ENCODE measurements at places on chromosomes 2 and 18.

GRCh38 chr2:126627643-126628042 lies 28.3 kb upstream of the GYPC start:
- DNase-seq, result peak; percentile 63

- DNase-seq, result no peak
Measured at GRCh38 chr2:47653036-47653435, 129.9 kb upstream of the MSH6 start.

- DNase-seq, result no peak
Measured at GRCh38 chr2:45545943-45546342, 65.1 kb downstream of the SRBD1 start.

GRCh38 chr2:233234264-233234663 lies 17.2 kb upstream of the ATG16L1 start:
- no peak for DNase-seq

- no peak for DNase-seq
Measured at GRCh38 chr2:105627534-105627933, 117.2 kb upstream of the NCK2 start.

DNA sequence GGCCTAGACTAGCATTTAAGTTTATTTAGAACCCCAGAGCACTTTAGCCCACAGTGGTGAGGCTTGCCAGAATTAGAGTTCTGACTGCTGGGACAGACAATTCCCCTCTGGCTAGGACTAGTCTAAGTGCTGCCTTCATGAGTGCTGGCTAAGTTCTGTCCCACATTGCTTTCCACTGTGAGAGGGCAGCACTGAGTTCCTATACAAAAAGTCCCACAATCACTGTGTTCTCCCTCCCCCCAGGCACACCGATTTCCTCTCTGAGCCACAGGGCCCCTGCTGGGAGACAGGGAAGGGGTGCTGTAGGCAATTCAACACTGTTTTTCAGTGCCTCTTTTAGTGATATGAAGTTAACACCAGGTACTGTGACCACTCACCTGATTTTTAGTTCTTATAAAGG lies 310.9 kb downstream of the DLGAP1 start:
- no peak for DNase-seq

DNA sequence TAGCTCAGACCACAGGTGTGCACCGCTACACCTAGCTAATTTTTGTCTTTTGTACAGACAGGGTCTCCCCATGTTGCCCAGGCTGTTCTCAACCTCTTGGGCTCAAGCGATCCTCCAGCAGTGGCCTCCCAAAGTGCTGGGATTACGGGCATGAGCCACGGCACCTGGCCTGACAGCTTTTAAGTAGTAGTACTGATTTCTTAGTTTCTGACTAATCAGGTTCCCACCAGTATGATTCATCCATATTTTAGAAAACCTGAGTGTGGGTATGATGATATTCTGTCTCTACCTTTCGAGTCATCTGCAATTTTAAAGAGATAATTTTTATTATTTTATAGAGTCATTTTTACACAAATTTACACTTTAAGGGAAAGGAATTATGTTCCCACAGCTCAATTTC lies 46.4 kb upstream of the GULP1 start:
- DNase-seq, result no peak

GRCh38 chr2:113273981-113274380 lies 4.7 kb downstream of the PAX8 start:
- DNase-seq, result no peak

DNA sequence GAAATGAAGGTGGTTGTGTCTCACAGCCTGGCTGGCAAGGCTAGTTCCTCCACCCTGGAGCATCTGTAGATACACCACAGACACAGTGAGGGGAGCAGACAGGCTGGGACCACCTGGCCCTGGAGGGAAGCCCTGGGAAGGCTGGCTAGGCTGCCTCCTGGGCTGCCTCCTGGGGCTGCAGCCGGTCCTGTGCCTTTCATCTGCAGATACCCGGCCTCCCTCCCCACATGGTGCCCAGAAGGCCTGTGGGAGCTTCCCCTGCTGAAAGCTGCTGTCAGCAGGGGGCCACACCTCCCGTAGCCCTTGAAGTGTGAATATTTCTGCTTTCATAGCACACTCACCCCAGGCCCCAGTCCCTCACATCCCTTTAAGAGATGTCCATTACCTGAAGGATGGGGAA lies 37.6 kb downstream of the SDC1 start:
- no peak for DNase-seq

DNA sequence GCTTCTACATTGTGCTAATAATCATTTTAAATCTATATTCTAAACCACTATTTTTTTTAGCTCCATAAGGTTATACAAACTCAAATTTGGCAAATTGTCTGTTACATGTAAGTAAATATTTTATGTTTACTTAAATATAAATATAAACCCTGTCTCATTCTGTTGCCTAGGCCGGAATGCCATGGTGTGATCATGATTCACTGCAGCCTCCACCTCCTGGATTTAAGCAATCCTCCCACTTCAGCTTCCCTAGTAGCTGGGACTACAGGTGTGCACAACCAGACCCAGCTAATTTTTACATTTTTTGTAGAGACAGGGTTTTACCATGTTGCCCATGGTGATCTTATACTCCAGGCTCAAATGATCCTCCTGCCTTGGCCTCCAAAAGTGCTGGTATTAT lies 124.7 kb downstream of the MEIS1 start:
- no peak for DNase-seq

- no peak for DNase-seq
Measured at GRCh38 chr2:168432100-168432499, 24.0 kb upstream of the CERS6 start.

DNA sequence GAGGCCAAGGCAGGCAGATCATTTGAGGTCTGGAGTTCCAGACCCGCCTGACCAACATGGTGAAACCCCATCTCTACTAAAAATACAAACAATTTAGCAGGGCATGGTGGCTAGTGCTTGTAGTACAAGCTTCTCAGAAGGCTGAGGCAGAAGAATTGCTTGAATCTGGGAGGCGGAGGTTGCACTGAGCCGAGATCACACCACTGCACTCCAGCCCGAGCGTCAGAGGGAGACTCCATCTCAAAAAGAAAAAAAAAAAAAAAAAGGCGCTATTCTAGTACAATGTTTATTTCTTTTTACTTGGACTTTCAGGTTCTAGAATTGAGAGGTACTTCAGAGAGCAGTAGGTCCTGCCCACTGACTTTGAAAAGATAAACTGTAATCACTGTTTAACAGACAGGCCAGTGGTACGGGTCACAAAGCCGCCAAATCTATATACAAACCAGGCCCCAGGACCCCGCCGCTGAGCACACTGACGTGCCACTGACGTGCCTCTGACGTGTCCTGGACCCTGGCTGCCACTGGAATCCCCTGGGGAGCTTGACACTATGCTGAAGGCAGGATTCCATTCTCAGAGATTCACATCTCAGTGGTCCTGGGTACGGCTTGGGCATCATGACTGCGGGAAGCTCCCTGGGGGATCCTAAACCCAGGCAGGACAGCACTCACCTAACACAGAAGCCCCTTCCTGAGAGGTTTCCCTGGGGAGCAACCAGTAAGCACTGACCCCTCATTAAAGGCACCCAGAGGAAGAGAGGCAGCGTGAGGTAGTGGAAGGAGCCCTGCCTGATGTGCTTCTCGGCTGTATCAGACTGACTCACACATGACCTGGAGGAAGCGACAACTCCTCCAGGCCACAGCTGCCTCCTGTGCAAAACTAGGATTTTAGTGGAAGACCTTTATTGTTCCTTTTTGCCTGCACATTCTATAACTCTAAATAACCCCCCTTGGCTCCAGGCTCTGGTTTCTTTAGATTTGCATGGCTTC lies 197.8 kb upstream of the MEIS1 start:
- no peak for DNase-seq

- DNase-seq, result no peak
Measured at GRCh38 chr2:207676827-207677354, 34.5 kb upstream of the CCNYL1 start.

DNA sequence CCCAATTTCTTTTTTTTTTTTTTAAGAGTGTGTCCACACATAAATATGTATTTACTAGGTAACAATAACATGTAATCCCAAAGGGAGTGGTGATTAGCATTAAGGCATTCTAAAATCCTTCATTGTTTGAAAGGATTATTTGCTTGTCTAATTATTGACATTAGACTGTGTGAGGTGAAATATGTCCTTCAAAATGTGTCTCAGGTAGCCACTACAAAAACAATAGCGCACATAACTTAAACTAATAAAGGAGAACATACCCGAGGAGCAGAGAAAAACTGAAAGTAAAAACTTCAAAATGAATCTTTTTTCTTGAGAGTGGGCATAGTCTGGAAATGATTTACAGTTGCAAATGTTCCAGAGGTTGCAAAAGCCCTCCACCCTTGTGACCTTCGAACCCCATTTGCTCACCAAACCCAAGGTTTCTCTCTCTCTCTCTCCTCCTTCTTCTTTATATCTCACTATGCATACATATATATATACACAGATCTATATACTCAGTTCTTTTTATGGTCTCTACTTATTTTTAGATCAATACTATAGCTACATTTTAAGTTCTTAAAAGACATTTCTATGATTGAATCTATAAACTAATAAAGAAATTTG lies 24.4 kb upstream of the FRZB start:
- no peak for DNase-seq

- DNase-seq, result no peak
Measured at GRCh38 chr18:32258558-32259204, 68.8 kb downstream of the MEP1B start.

GRCh38 chr18:45554389-45554737 lies 60.9 kb upstream of the SLC14A2 start:
- DNase-seq, result no peak

GRCh38 chr2:118539290-118539689 lies 308.2 kb downstream of the EN1 start:
- no peak for DNase-seq

DNA sequence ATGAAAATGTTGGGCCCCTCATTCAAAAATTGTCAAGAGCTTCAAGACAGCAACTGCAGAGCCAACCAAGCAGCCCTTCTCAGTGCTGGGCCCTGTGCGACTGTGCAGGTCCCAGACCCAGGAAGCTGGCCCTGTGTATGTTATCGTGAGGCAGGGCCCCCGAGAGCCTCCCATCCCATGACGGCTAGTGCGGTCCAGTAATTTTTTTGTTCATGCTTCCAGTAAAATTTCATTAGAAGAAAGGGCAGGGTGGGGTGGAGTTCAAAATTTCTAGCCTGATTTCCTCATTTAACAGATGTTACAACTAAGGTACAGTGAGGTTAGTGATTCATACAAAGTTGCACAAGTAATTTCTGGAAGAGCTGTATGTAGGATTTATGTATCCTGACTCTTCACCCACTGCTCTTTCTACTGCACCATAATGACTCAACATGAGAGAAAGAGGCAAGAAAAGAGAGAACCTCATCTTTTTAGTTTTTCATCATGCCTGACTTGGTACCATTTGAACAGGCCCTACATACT lies 105.5 kb downstream of the ZEB2 start:
- DNase-seq, result no peak

DNA sequence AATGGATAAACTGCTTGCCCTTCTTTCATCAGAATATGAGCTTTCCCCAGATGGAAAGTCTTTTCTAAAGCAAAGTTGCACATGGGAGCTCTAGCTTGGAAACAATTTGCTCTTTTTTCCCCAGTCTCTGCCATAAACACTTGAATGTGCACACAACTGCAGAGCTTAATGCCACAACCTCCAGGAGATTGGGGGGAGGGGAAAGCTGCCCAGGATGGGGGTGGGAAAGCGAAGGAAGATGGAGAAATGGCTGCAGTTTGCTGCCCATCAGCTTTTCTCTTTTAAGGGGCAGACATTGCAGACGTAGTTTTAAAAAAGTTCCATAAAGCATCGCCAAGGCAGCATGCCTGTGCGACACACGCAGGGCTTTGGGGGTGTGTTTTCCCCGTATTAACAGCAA lies 1.5 kb downstream of the ACKR3 start:
- DNase-seq, result no peak

DNA sequence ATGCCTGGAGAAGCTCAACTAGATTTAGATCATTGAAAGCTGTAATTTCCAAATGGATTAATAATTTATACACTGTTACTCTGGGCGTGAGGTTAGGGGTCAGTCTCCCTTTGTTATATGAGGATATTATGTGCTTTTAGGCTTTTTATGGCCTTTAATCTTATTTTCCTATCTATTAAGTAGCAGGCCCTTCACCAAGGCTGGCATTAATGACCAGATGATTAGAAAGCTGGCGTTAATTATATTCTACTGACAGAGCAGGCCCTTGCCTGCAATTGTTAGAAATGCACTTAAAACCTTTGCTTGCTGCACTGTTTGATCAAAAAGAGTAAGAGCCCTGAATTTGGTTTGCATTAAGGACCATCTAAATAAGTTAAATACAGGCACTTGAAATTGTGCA lies 75.3 kb downstream of the EPAS1 start:
- DNase-seq, result no peak

DNA sequence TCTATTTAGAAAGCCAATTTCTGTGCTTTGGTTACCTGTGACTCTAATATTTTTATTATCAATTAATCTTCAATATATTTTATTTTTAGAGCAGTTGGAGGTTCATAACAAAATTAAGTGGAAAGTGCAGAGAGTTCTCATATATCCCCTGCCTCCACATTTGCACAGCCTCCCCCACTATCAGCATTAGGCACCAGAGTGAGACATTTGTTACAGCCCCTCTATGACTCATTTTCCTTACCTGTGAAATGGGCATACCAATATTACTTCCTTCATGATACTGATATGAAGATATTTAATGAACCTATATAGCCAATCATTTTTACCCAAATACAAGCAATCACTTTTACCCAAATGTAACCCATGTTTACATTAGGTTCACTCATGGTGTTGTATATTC lies 34.0 kb upstream of the CYTIP start:
- no peak for DNase-seq

GRCh38 chr2:123659120-123659519 lies 366.0 kb upstream of the CNTNAP5 start:
- DNase-seq, result no peak

- no peak for DNase-seq
Measured at GRCh38 chr2:133346654-133347053, 221.6 kb downstream of the NCKAP5 start.

DNA sequence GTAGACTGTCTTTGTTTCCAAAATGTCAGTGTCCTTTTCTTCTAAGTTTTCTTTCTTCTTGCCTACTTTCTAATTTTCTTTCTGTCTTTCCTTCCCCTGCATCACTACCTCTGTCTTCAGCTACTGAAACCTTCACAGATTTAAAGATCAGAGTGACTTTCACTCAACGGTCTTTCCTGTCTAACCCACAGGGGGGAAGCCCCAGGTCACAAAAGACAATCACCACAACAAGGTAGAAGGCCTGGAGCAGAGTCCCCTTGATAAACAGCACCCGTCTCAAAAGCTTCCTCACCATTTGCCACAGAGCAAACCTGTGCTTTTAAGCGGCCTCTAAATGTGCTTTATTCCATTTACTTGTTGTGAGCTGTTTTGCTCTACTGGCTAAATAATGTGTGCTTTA lies 665.4 kb downstream of the BCL11A start:
- no peak for DNase-seq

GRCh38 chr2:50291610-50292009 lies 740.3 kb downstream of the NRXN1 start:
- no peak for DNase-seq

- no peak for DNase-seq
Measured at GRCh38 chr18:53754154-53754553, 470.3 kb downstream of the MBD2 start.

DNA sequence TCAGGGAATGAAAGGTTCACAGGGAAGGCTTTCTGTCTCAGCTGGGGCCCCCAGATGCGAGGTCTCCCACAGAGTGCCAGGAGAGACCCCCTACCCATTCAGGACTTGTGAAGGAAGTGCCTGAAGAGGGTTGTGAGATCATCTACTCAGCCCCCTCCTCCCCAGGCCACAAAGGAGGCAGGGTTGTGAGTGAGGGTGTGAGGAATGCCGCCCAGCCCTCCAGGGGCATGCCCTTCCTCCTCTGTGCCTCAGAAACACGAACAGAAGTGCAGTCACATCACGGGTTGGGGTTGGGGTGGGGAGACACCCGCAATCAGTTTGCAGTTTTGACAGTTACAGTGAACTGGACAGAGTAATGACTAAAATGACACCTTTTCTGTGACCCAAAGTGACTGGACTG lies 5.0 kb downstream of the MAL start:
- DNase-seq, result no peak

All from hematopoietic multipotent progenitor cell treated with erythropoietin and hydrocortisone succinate and interleukin-3 and kit ligand, for 15 days (in vitro differentiated cells).